ENCODE measurements at places on chromosomes 7 and 10.

- DNase-seq: no peak
These were observed 45.6 kb downstream of the JCAD start for GRCh38 chr10:30013757-30014156.

DNA sequence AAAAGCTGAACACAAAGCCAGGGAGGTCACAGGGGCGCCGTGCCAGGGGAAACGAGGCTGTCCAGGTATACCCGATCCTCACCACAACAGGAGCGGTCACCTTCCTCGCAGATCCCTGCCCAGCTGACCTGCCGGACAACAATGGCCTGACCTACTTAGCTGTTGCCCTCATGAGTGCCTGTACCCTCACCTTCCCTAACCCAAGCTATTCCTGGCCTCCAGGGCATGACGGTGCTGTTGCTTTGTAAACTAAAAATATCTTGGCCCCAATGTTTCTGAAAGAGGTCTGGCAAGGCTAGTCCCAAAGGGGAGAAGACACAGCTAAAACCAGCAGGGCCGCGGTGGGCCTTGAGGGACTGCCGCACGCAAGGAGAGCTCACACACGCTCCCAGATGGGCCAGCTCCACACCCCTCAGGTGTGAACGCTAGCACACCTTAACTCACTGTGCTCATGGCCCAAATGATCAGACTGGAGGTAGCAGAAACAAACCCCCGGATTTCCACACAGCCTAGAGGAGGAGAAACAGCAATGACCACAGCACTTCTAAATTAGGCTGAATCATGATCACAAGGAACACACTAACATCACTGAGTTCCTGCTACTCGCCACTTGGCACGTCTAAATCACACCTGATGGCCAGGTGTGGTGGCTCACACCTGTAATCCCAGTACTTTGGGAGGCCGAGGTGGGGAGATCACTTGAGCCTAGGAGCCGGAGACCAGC, 66.3 kb upstream of the CYTH3 start:
- DNase-seq: no peak

- DNase-seq: no peak
These were observed 90.1 kb downstream of the RTKN2 start for GRCh38 chr10:62178568-62178967.

GRCh38 chr7:1027242-1028043, 16.9 kb upstream of the GPR146 start:
- DNase-seq: no peak

DNA sequence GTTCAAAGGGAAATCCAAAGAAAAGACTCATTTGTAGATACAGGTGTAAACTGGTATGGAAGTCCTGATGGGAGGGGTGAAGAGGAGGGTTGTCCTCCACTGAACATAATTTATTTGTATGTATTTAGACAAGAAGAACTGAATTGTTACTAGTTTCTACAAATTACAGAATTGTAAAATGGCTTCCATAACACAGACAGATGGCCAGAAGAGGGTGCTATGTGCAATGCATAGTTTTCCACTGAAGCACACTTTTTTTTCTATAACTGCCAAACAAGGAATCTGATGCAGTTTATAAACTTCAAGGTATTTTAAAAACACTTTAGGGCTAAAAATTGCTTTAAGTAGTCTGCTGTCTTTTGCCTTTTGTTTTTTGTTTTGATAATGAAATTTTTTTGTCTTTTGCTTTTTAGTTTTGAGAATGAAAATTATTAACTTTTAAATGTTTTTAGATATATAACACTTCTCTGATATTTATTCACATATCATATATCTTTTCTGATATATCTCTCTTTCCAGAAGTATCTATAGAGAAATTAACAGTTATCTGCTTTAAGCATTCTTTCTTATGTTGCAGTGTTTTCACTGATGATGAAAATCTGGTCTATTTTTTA, 58.5 kb downstream of the PHYHIPL start:
- no peak for DNase-seq

All from activated naive CD8-positive, alpha-beta T cell treated with anti-CD3 and anti-CD28 coated beads, Interleukin-2, amount 50 U/mL, for 24 hours (primary cell).